Activated naive CD4-positive, alpha-beta T cell treated with Interleukin-2 at 50 U/mL for 16 hours (primary cell): ENCODE measurements at places on chromosomes 2 and 18.

DNA sequence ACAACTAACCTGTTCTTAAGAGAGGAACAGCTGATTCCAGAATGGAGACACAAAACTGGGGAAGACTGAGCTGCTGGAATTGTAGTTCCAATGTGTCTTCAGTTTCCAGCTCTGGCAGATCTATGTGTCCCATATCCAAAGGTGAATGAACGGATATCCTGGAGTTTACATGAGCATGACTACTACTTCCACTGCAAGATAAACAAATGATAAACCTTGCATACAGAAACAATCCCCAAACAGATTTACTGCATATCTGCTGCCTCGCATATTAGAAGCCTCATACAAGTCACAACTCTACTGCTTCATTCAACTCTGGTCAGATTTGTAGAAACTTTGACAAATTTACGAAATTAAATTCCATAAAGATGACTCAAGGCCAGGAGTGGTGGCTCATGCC is 15.0 kb downstream of the RTTN start:
- no peak for DNase-seq

GRCh38 chr2:211435331-211435730 is 878.9 kb downstream of the CPS1 start:
- DNase-seq: no peak

GRCh38 chr2:69285379-69285894 is 101.6 kb downstream of the GFPT1 start:
- no peak for DNase-seq

DNA sequence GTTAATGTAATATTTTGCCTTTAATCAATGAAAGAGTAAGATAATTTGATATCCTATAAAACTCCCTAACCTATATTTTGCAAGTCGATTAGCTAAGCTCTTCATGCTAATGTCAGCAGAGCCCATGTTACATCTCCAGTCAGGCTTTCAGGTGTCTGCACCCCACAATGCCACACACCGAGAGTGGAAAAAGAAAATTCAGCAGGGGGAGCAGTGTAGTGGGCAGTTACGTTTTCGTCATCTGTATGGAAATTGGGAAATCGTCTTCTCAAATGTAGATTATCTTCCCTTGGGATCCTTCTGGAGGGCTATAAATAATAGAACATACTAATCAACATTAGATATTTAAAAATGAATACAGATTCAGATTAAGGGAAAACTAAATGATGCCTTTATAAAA is 66.3 kb downstream of the BCL11A start:
- DNase-seq: no peak

DNA sequence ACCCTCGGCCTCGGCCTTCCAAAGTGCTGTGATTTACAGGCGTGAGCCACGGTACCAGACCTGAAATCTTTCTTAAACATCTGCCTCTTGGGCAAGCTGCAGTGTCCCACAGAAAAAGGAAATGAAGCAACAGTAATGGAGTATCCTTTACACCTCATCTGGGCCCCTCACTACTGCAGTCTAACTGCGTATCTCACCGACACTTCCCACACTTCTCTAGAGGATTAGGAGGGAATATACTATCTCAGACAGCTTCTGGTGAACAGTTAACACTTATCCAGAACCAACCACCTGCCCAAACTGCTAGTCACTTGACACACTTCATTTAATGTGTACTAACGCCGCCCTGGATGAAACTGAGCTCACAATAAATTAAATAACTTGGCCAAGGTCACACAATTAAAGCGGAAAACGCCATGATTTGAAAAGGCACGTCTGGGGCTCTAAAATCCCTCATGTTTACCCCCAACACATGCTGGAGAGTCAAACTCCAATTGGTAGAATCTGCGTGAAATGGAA is 993 bp downstream of the COX7A2L start:
- peak; percentile 11 for DNase-seq
